NCI-H2081 (cell line): ENCODE measurements at places on chromosomes 7 and 10.

DNA sequence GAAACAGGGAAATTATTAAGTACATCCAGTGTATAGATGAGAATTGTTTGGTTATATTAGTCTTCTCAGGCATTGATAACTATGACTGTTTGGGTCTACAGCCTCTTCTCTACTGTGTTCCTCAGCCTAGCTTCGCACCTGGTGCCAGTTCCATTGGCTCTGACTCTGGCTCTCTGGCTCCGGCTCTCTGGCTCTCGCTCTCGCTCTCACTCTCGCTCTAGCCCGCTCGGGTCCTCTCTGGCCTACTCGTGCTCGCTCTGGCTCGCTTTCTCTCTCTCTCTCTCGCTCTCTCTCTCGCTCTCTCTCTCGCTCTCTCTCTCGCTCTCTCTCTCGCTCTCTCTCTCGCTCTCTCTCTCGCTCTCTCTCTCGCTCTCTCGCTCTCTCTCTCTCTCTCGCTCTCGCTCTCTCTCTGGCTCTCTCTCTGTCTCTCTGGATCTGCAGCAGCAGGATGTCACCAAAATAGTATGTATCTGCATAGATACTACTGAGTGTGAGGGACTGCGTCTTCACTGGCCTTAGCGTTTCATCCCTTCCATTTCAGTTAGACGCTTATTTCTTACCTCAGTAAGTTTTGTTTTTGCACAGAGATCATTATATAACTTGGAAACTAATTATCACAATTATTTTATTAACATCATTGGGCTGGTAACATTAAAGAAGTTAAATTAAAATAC lies 6.5 kb upstream of the SSBP1 start:
- no peak for DNase-seq

GRCh38 chr10:17075533-17076359 lies 53.9 kb downstream of the CUBN start:
- DNase-seq: no peak

DNA sequence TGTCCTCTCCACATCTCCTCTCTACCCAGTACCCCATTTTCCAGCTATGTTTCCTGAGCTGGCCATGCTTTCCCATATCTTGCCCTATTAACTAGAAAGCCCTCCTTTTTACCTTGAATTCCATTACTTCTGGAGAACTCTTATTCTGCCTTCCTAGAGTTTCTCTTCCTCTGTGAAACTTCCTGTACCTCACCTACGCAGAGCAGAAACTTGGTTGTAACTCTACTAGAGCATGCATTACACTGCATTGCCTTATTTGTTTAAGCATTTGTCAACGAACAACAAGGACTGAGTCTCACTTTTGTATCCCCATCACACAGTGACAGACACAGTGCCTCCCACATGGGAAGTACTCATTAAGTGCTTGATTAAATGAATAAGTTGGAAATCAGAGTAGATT lies 36.4 kb downstream of the VCL start:
- DNase-seq: no peak

DNA sequence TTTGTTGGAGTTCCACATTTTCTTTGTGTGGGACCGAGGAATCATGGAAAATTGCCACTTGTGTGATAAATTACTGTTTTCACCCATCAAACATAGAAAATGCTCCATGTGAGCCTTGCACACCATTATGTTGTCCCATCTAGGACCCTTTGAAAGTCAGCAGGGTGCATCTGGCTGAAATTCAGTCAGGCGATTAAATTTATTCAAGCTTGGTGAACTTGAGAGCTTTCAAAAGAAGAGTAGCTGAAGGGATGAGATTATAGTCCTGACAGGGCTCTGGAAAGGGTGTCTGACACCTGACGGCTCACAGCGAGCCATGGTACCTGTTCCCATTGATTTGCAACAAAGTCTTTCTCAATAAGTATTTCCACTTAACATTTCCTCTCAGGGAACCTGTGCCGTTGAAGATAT lies 399.7 kb upstream of the ETV1 start:
- peak; percentile 99 for DNase-seq

- peak; percentile 9 for DNase-seq
Measured at GRCh38 chr7:131284702-131285419, 42.8 kb upstream of the MKLN1 start.

GRCh38 chr7:52685333-52685732 lies 350.1 kb upstream of the POM121L12 start:
- DNase-seq: no peak

DNA sequence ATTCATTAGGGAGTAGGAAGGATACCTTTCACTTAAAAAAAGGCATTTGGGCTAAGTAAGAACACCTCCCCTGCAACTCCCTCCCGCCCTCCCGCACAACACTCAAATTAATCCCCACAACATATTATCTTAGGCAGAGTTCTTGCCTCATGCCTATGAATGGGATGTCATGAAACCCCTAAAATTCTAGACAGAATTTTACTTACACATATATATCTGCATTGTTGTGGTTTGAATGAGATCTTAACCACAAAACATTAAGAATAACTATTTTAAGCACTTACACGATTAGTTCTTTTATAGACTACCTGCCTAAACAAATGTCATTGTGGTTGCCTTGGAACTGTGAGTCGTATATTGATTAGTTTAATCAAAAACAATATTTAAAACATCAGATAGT lies 4.5 kb upstream of the ITGB1 start:
- no peak for DNase-seq
